ENCODE measurements at places on chromosomes 2 and 18.

DNA sequence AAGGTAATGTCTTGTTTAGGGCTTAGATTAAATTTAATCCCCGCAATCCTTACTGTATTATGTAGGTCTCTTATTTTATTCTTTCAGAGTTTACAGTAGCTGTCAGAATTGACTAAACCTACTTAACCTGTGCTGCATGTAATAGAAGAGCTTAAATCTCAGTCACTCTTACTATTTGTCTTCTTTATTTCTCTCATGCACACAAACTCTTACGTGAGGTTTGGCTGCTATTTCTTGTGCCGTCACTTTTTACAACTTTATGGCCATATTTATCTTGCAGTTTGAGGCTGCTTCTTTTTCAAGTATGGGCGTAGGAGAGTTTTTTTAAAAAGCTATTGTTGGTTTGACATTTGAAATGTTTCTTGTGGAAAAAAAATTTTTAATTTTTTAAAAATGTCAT lies 12.0 kb downstream of the DNAJC10 start:
- DNase-seq = no peak

- peak; percentile 3 for DNase-seq
Observed at GRCh38 chr2:46364797-46365457, 67.7 kb downstream of the EPAS1 start.

GRCh38 chr2:219642069-219642454 lies 14.6 kb downstream of the SLC4A3 start:
- DNase-seq = no peak

DNA sequence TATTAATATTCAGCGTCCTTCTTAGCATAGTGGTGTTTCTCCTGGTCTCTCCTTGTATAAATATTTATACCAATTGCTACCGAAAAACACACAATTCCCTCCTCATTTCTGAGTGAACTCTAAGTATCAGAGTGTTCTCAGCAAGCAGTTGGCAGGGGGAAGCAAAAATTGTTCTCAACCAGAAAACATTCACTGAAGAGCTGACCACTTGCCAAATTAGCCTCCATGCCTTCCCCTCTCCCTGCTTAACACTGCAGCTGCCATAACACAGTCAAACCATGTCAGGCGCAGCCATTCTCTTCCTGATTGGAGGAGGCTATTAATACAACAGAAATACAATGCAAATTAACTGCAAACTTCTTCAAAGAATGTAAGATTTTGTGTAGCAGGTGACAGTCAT lies 105.0 kb downstream of the COL6A3 start:
- DNase-seq = no peak

- no peak for DNase-seq
Observed at GRCh38 chr2:88080545-88080944, 12.9 kb downstream of the SMYD1 start.

GRCh38 chr2:46719487-46719886 lies 196.1 kb downstream of the MCFD2 start:
- no peak for DNase-seq

DNA sequence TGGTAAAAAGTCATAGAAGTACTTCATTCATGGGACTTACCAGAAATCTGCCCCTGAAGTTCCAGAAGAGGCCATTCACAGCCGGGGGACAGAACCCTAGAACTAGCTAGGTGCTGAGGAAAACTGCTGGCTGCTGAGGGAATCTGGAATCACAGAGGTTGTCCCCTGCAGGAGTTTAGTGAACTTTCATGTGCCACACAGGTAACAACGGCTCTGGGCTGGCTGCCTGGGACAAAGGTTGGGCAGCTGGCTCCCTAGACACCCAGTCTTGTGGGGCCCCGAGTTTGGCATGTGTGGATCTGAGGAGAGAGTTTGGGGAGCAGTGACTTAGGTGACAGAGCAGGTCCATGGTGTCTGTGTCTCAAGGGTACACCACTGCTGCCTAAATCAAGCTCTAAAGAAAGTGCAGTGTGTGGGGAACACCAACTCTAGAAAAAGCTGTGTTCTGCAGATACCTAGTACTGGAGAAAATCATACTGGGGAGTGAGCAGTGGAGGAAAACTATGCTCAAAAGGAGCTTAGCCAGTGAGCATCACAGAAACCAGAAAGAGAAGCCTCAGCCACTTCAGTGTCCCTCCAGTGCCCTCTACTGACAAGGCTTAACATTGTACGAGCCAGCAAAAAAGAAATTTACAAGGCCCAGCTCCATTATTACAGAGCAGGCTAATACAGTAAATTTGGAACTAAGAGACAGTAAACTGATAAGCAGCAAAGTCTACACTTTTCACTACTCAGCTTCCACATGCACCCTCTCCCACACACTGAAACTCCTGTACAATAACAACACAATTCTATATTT lies 15.2 kb downstream of the GALNT3 start:
- no peak for DNase-seq

DNA sequence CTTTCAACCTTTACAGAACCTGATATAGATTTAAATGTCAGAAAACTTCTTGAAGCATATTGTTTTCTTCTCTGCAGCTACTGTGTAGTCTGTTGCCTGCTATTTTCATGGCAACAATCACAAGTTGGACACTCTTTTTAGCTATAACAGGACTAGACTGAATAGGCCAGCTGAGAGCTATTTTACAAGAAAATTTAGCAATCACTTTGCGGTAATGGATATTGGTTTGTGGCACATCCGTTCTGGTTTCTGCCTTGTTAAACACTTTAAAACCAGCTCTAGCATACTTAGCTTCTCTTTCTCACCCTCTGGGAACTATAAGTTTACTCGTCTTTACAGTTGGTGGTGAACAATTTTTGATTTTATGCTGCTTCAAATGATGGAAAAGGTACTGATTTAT lies 125.7 kb downstream of the MAP2 start:
- no peak for DNase-seq

DNA sequence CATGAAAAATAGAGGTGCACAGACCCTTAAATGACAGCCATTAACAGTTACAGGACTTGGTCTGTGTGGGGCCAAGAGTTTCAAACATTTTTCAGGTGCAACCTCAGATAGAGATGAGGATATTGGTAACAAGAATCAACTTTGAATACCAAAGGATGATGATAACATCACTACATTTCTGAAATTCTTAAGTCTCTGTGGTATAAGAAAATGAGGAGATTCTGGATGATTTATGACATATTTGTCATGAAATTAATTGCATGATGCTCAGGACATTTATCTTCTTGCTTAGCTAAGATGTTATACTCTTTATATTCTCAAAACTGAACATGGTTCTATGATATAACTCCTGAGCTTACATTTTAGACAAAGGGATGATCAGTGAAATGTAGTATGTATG lies 471.8 kb upstream of the CWC22 start:
- no peak for DNase-seq

DNA sequence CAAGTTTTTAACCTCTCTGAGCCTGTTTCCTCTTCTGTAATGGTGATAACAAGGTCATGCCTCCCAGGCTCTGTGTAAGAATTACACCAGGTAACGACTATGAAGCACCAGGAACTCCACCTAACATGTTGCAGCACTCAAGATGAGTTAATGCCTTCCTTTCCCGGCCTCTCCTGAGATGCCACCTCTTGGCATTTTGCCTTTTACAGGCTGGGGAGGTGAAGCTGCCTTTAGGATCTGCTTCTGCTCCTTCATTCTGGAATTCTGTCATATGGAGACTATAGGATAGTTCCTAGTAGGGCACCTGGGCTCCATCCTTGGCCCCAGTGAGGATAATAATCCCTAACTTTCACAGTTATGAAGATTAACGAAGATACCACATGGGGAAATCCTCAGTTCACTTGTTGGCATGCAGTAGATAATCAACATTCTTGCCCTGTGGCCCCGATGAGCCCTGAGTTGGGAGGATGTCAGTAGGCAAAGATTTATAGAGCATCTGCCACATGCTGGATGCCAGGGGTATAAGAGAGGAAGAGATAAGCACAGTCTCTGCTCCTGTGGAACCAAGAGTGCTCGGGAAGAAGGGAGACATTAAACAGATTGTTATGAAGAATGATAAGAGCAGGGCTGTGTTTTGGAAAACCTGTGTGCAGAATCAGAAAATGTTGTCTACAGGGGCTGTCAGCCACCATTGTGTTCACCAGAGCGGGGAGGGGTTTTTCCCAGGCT lies 43.9 kb upstream of the KCNF1 start:
- no peak for DNase-seq

DNA sequence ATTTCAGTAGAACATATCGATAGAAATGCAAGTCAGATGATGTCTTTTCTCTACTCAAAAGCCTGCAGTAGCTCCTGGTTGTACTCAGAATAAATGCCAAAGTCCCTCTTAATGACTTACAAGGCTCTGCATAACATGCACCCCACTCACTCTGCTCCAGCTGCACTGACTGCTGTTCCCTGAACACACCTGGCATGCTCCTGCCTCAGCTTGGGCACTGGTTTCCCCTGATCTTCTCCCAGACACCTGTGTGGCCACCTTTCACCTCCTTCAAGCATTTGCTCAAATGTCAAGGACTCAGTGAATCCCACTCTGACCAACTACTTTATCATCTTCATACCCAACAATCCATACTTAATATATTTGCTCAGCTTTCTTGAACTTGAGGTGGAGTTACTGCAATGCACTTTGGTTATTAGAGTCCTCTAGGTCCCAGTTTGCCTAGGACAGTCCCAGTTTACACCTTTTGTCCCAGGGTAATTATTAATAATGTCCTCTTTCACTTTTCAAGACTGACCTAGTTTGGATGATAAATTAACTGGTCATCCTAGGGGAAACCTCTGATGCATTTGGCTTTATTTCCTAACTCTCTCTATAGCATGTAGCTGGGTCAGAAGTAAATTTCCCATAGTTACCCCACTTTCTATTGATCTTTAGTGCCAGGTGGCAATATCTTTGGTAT lies 44.1 kb downstream of the ACAA2 start:
- no peak for DNase-seq

- DNase-seq = no peak
Observed at GRCh38 chr18:58716060-58716756, 44.9 kb downstream of the MALT1 start.

- DNase-seq = no peak
Observed at GRCh38 chr2:27781496-27781895, 10.0 kb downstream of the MRPL33 start.

- DNase-seq = no peak
Observed at GRCh38 chr2:441258-442022, 153.5 kb upstream of the ALKAL2 start.

DNA sequence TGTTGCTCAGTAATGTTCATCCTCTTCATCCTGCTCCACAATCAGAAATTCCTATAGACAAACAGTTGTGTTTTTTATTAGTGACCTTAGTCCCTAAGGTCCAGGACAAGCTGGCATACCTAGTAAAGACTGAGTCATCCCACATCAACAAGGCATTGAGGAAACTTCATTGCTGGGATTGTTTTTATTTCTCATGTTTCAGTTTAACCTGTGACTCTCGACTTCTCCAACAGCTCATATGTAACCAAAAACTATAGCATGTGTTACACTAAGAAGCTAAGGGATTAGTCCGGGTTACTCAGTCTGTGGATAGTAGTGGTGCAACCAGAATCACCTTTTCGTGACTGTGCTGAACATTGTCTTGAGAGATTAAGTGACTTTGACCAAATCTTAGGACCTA lies 292.1 kb downstream of the RDH14 start:
- no peak for DNase-seq

DNA sequence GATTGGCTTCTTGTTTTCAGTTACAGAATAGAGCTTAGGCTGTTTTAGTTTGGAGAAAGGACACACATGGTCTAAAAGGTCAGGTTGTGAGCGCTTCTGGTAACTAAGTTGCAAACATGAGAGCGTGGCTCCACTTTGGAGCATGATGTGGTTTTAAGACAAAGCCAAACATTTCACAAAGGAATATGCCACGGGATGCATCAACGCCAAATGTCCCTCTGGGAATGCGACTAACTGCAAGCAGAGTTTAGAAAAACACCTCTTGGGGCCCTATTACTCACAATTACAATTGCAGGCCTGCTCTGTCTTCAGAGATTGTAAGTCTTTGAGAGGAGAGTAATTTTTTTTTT lies 25.4 kb downstream of the MYO7B start:
- no peak for DNase-seq

DNA sequence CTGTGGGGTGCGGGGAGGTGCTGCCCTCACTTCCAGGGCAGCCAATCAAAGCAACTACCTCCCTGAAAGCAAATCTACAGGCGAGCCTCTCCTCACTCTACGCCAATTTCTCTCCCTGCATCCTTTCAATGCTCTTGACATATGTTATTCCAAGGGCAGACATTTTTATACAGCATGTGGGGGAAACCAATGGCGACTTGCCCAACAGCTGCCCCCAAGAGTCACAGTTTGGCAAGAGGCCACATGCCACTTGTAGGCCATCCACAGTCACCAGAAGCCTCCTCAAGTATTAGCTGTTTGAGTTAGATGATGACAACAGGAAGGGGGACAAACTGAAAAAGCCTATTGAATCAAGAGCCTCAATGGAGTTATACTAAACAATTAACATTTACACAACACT lies 114.6 kb downstream of the MYO5B start:
- DNase-seq = no peak

DNA sequence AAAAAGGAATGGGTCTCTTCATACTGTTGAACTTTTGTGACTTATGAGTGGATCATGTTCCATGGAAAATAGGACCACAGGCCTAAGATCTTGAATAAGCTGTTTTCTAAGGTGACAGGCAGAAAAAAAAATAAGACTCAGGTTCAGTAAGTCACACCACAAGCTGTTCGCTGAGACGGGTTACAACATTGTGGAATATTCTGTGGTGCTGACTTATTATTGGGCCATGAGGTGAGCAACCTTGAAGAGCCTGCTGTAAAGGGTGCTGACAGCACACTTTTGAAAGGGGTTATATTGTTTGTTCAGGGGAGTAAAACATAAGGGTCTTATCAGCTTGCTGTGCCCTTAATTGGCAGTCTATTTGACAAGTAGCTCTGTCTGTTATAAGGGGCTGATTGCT lies 439.8 kb upstream of the SLC14A2 start:
- DNase-seq = no peak

GRCh38 chr2:1521878-1522830 lies 108.9 kb downstream of the TPO start:
- no peak for DNase-seq

DNA sequence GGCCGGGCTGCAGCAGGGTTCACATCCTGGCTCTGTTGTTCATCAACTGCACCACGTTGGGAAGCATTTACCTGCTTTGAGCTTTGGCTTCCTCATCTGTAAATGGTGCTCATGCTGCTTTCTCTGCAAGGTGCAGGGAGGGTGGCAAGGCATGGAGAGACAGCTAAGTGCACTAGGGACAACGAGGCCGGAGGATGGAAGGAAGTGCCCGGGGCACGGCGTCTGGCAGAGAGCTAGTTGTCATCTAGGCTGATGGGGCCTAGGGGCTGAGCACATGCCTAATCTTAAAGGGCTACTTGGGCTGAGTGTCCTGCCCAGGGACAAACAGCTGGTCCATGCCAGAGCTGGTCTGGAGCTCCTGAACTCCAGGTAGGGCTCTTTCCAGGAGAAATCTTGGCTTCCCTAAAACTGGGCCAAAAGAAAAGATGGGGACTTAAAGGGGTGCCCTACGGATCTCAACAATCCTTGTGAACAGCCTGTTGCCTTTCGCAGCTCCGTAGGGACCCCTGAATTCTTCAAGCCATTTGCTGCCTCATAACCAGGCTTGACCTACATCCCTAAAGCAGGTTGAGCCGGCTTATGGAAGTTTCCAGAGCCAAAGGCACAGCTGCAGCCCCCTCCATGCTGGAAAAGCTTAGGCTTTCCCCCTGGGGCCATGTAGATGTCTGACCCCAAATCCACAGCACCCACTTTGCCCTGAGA lies 130.8 kb downstream of the SMAD7 start:
- no peak for DNase-seq
